ENCODE measurements at places on chromosomes 7 and 10.

- H3K36me3 ChIP-seq, result no peaks in the 10 kb centered on the region
- H3K27ac ChIP-seq, result no peak overlapping the region
- no peak overlapping the region for H3K4me3 ChIP-seq
- no peaks in the 10 kb centered on the region for H3K4me1 ChIP-seq
These were observed 115.4 kb downstream of the RPS24 start for GRCh38 chr10:78148961-78149612.

- H3K27me3 ChIP-seq, result no peaks in the 10 kb centered on the region
- H3K4me3 ChIP-seq, result peak overlapping the region; percentile 24
- no peaks in the 10 kb centered on the region for H3K36me3 ChIP-seq
These were observed 12.2 kb downstream of the VSIR start for GRCh38 chr10:71761105-71761511.

- H3K27ac ChIP-seq, result peak overlapping the region; percentile 80
- peaks cover 14% of the 10 kb centered on the region for H3K36me3 ChIP-seq
- DNase-seq, result peak; percentile 54
These were observed 52.2 kb downstream of the PDGFA start for GRCh38 chr7:467393-467828.

DNA sequence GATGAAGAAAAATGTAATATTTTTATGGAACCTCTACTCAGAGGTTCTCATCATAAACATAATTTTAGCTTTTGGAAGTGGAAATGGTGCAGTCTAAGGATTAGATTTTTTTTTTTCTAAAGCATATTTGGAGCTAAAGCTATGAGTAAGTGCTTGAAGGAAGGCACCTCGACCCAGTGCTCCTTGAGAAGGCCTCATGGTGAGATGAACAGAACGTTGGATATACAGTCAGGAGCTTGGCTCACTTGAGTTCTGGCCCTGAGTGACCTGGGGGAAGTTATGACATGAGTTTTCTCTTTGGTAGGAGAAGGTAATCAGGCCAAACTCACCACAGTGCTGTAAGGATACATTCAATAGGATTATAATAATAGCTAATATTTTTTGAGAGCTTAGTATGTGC, 163.3 kb downstream of the JCAD start:
- peaks cover 25% of the 10 kb centered on the region for H3K27me3 ChIP-seq
- no peaks in the 10 kb centered on the region for H3K36me3 ChIP-seq
- peak overlapping the region; percentile 36 for H3K27ac ChIP-seq
- no peaks in the 10 kb centered on the region for H3K4me1 ChIP-seq
- H3K4me3 ChIP-seq, result no peak overlapping the region
- no peak for DNase-seq

- no peak overlapping the region for H3K27ac ChIP-seq
- H3K4me3 ChIP-seq, result no peak overlapping the region
- H3K27me3 ChIP-seq, result no peaks in the 10 kb centered on the region
- H3K36me3 ChIP-seq, result no peaks in the 10 kb centered on the region
These were observed 135.8 kb downstream of the CAMK1D start for GRCh38 chr10:12484941-12485805.

GRCh38 chr7:22189741-22190140, 167.2 kb downstream of the RAPGEF5 start:
- no peaks in the 10 kb centered on the region for H3K4me1 ChIP-seq
- no peak overlapping the region for H3K27ac ChIP-seq
- H3K4me3 ChIP-seq, result no peak overlapping the region
- H3K36me3 ChIP-seq, result peaks cover 4% of the 10 kb centered on the region
- H3K27me3 ChIP-seq, result peaks cover 4% of the 10 kb centered on the region

GRCh38 chr10:83037653-83038052, 1101.7 kb upstream of the GHITM start:
- H3K4me3 ChIP-seq, result no peak overlapping the region
- H3K36me3 ChIP-seq, result no peaks in the 10 kb centered on the region
- H3K27me3 ChIP-seq, result no peaks in the 10 kb centered on the region
- H3K4me1 ChIP-seq, result no peaks in the 10 kb centered on the region
- no peak overlapping the region for H3K27ac ChIP-seq

DNA sequence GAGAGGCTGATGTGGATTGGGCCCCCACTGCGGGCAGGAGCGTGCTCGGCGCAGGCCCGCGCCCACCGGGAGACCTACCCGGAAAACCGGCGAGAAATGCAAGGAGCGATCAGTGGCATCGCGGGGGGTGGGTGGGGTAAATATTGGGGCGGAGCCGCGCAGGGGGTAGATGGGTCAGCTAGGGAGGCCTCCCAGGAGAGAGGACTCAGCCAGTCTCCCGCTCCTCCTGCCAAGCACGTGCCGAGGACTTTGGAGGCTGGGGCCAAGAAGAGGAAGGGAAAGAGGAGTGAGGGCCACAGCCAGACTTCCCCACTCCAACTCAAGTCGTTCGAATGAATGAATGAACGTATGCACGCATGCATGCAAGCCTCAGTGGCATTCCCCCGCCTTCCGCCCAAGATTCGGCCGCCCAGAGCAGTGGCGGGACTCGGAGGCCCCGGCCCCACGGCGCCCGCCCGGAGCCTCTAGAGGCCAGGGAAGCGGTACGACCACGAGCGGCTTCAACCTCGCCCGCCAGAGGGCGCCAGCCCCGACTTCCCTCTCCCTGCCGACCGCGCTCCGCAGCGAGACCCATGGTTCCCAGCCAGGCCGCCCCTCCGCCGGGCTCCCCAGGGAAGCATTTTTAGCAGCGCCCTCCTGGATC, 3.6 kb downstream of the NPM3 start:
- no peak overlapping the region for H3K27ac ChIP-seq
- peaks cover 6% of the 10 kb centered on the region for H3K36me3 ChIP-seq
- H3K4me3 ChIP-seq, result peak overlapping the region; percentile 83

DNA sequence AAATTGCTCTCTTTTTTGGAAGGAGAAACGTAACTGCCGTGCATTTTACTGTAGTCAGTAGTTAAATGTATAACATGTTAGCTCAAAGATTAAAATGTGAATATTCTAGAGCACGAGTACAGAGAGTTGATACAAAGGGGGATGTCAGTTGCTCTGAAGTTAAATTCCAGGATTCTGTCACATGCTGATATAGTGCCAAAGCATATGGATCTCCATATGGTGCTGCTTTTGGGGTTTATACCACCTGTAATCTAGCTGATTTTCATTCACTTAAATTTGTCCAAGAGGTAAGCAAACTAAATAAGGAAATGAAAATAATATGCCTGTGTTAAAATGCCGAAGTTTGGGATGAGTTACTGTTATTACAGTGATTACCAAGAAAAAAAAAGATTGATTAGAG, 298.6 kb downstream of the EXOC4 start:
- H3K27ac ChIP-seq, result no peak overlapping the region
- H3K4me1 ChIP-seq, result peaks cover under 1% of the 10 kb centered on the region
- no peaks in the 10 kb centered on the region for H3K27me3 ChIP-seq
- H3K4me3 ChIP-seq, result no peak overlapping the region

DNA sequence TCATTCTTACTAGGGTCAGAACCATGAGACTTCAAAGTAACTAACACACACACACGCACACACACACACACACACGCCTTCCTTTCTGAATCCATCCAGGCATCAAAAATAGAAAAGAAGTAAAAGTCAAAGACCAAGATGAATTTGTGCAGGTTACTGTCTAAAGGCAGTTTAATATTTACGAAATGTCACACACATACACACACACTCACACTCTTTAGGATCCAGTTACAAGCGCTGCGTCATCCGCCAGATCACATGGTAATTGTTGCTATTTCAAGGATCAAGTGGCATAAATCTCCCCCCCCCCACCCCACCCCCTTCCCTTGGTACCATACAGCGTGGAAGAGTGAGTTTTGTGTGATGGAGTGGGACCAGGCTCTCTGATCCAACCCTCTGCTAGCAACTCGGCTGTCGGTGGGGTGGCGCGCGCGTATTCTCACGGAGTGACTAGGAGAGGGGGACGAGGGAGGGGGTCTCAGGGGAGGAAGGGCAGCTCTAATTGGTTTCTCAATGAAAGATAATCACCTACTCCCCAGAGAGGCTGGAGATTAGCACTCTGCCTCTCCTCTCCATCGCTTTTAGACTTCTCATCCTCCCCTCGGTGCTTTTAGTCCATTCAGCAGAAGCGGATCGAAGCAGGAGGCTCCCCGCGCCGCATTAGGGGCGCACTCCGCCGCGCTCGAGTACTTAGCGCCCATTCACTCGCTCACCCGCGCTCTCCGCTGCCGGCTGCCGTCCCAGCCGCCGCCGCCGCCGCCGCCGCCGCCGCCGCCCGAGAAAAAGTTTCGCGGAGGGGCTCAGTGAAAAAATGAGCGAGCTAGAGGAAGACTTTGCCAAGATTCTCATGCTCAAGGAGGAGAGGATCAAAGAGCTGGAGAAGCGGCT, 83.5 kb upstream of the PRKG1 start:
- H3K27ac ChIP-seq, result no peak overlapping the region
- no peak for DNase-seq
- H3K4me3 ChIP-seq, result peak overlapping the region; percentile 44
- H3K36me3 ChIP-seq, result no peaks in the 10 kb centered on the region
- H3K4me1 ChIP-seq, result no peaks in the 10 kb centered on the region

DNA sequence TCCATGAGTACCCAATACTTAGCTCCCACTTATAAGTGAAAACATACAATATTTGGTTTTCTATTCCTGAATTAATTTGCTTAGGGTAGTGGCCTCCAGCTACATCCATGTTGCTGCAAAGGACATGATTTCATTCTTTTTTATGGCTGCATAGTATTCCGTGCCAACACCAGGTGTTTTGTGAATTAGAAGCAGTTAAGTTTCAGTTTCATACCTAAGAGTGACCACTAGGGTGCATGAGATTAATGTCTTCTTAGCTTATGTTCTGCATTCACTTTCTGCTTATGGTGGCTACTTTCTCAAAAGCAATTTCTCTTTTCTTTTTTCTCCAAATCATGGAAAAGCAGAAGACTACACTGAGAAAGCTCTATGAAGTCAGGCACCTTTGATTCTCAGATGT, 65.1 kb upstream of the VSTM2A start:
- no peaks in the 10 kb centered on the region for H3K36me3 ChIP-seq
- H3K4me1 ChIP-seq, result no peaks in the 10 kb centered on the region
- H3K27ac ChIP-seq, result no peak overlapping the region
- no peak for DNase-seq
- no peaks in the 10 kb centered on the region for H3K27me3 ChIP-seq

GRCh38 chr7:1026721-1027161, 17.6 kb upstream of the GPR146 start:
- peaks cover 4% of the 10 kb centered on the region for H3K36me3 ChIP-seq
- peaks cover 24% of the 10 kb centered on the region for H3K4me1 ChIP-seq
- no peak for DNase-seq
- no peak overlapping the region for H3K27ac ChIP-seq

DNA sequence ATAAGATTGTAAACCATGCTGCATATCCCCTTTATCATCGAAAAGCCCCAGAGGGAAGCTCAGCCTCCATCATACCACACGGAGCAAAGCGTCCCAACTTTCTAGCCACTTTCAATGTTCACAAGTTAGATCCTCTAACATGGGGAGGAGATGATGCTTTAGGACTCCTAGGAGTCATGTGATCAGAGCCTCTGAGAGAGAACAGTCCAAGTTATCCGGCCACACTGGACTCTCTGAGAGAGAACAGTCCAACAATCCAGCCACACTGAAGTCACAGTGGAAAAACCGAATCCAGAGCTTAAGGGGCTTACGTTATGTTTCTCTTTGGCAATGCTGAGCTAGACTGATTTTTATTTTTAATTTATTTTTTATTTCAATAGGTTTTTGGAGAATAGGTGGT, 72.5 kb downstream of the MALSU1 start:
- H3K27ac ChIP-seq, result no peak overlapping the region
- H3K4me3 ChIP-seq, result no peak overlapping the region
- no peaks in the 10 kb centered on the region for H3K36me3 ChIP-seq
- DNase-seq, result no peak

- no peaks in the 10 kb centered on the region for H3K27me3 ChIP-seq
- H3K27ac ChIP-seq, result no peak overlapping the region
- H3K4me1 ChIP-seq, result peaks cover 5% of the 10 kb centered on the region
- H3K36me3 ChIP-seq, result no peaks in the 10 kb centered on the region
- H3K4me3 ChIP-seq, result no peak overlapping the region
These were observed 51.7 kb upstream of the CYTH3 start for GRCh38 chr7:6323967-6324701.

DNA sequence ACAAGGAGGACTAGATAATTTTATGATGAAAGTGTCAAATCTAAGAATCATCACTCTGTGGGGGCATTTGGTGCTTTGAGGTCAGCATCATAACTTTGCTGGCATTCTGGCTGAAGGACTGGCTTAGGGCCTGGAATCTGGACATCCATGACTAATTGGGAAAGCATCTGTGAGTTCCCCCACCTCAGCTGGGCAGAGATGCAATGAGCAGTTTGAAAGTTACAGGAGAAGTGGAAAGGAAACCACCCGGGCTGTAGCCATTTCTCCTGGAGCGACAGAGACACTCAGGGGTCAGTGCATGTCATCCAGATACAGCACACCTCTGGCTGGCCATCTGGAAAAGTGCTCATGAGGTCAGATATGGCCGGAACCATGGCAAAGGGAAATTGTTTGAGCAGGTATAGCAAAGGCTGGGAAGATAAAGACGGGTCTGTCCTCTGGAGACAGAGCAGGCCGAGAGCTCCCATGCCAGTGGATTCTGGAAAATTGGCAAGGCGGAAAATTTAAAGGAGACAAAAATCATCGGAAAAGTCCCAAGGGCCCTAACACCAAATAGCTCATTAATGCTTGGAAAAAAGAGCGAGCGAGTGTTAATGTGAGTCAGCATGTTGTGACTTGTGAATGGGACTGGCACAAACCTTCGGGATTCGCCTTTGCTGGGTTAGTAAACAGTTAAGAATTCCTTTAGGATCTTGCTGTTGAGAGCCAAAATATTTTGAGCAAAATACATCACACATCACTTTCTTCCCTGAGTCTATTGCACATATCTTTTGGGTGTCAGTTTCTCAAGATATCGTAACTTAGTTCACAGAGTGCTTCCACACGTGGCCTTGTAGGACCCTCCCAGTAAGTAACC, 188.4 kb upstream of the AGK start:
- H3K4me3 ChIP-seq, result no peak overlapping the region
- H3K27me3 ChIP-seq, result peaks cover 12% of the 10 kb centered on the region
- DNase-seq, result no peak
- no peak overlapping the region for H3K27ac ChIP-seq

DNA sequence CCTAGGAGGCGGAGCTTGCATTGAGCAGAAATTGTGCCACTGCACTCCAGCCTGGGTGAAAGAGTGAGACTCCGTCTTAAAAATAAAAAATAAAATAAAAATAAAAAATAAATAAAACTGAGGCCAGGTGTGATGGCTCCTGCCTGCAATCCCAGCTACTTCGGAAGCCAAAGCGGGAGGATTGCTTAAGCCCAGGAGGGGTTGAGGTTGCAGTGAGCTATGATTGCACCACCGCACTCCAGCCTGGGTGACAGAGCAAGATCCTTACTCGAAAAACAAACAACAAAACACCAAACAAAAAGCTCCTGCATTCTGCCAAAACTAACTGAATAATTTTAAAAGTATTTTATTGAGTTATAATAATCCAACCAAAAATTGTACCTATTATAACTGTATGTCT, 36.2 kb downstream of the AGAP4 start:
- H3K36me3 ChIP-seq, result no peaks in the 10 kb centered on the region
- no peak for DNase-seq
- no peaks in the 10 kb centered on the region for H3K4me1 ChIP-seq
- H3K4me3 ChIP-seq, result no peak overlapping the region
- H3K27ac ChIP-seq, result no peak overlapping the region
- peaks cover 2% of the 10 kb centered on the region for H3K27me3 ChIP-seq

GRCh38 chr7:135682191-135682590, 19.9 kb downstream of the STMP1 start:
- H3K4me3 ChIP-seq, result no peak overlapping the region
- H3K27me3 ChIP-seq, result no peaks in the 10 kb centered on the region
- H3K27ac ChIP-seq, result no peak overlapping the region

- H3K4me3 ChIP-seq, result no peak overlapping the region
- peaks cover 3% of the 10 kb centered on the region for H3K4me1 ChIP-seq
- peaks cover 29% of the 10 kb centered on the region for H3K27me3 ChIP-seq
- DNase-seq, result no peak
- no peaks in the 10 kb centered on the region for H3K36me3 ChIP-seq
- H3K27ac ChIP-seq, result no peak overlapping the region
These were observed 222.6 kb downstream of the WDR11 start for GRCh38 chr10:121073728-121074127.

Data from natural killer cell treated with Interleukin-12 subunit alpha and Interleukin-12 subunit beta and Interleukin-15 and Interleukin-18, amount 100 ng/mL, for 72 hours (primary cell).